ENCODE measurements at places on chromosomes 12 and 14.

DNA sequence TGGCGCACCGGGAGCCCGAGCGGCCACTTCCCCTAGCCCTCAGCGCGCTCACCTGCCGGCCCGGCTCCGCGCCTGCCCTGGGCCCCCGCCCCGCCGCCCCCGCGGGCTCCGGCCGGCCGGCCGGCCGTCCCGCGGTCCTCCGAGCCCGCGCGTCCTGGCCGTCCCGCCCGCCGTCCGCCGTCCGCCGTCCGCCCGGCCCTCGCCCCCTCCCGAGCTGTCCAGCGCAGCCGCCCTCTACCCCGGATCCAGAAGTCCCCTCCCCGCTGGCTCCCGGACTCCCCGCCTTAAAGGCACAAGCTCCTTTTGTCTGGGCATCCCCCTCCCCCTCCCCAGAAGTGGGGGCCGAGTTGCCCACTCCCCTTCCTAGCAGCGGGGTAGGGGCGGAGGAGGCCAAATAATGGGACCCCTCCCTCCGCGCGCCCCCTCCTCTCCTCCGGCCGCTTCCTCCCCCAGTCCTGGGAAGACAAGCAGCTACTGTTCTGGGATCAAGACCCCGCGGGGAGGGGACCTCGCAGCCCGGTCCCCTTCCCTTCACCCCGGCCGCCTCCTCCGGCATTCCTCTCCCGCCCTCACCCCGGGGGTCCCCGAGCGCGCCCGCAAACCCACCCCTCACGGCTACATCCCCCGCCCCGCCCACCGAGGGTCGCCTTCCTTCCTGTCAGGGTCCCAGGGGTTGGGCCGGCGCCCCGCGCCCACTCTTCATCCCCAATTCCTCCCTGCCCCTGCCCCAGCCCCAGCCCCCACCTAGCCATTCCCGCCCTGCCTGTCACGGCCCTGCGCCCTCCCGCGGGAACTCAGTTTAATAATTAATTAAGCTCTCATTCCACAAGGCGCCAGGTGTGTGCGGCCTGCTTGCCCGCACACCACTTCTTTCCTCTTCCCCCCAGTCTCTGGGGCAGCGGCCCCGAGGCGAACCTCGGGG, at the start of gene ADCY6:
ADCY6 (minus strand) TSS at position 236 of the 922 bp plus-strand sequence. CDS start 5,655 bp downstream, outside the sequence.
- DNase-seq: peak; percentile 29

- no peak for DNase-seq
Measured at GRCh38 chr14:95889236-95889979, 12.8 kb downstream of the TUNAR start.

GRCh38 chr12:109987615-109988014, 8.6 kb downstream of the GIT2 start:
- DNase-seq: no peak

GRCh38 chr14:92577321-92577742, 63.8 kb downstream of the RIN3 start:
- no peak for DNase-seq

GRCh38 chr14:105168979-105169507, 467 bp upstream of the JAG2 start:
- DNase-seq: no peak

GRCh38 chr14:70098250-70098809, 90.4 kb downstream of the SLC8A3 start:
- DNase-seq: no peak

DNA sequence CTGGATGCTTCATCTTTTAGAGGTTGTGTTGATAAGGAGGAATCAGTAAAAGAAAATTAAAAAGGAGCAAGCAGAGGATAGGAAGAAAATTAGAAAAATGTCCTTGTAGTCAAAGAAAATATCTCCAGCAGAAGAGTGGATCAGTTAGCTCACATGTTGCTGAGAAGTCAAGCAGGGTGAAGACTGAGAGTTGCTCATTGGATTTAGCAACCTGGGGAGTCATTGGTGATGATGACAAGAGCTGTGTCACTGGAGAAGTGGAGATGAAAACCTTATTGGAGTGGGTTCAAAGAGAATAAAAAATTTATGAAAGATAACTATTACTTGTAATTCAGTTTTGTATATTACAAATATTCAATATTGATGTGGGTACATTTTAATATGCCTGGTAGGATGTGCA, 9.8 kb downstream of the FRMD6 start:
- no peak for DNase-seq

All from NCI-H524 (cell line).